AG09319 (cell line): ENCODE measurements at places on chromosomes 13 and 19.

DNA sequence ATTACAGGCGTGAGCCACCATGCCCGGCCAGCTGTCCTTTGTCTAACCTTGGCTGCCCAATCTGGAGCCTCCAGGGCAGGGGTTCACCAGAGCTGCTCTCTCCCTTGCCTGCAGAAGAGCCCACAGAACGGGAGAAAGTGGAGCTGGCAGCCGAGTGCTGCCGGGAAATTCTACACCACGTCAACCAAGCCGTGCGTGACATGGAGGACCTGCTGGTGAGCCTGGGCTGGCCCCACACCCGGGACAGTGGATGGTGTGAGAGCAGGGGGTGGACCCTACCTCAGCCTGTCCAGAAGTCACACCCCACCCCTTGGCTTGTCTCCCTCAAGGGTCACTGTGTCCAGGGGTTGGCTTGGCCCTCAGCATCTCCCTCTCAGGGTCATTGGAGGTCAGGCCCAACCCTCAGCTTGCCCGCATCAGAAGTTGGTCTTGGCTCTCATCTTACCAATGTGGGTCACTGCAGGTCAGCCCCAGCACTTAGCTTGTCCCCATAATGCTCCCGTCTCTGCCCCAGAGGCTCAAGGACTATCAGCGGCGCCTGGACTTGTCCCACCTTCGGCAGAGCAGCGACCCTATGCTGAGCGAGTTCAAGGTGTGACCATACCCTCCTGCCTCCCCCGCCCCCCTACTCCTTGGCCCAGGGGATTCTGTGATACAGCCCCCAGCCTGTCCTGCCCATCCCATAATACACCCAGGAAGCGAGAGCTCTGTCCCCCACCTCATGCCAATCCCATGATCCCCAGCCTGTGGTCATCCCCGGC lies 20.4 kb downstream of the ARHGEF1 start:
- no peak for DNase-seq

DNA sequence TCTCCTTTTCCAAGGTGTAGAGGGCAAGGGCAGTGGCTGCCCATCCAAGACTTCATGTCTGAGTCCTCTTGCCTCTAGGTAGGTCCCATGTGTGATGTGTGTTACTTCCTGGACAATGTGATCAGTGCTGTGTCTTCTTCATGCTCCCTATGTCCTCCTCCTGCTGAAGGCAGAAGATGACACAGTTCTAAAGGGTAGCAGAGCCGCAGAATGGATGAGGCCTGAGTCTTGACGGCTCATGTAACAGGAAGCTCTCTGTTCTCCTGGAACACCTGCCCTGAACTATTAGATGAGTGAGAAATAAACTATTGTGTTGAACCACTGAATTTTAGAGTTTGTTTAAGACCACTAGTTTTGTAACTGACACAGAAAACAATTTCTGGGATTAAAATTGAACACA lies 165.9 kb downstream of the NDFIP2 start:
- no peak for DNase-seq

GRCh38 chr19:9971166-9971897 lies 35.0 kb upstream of the OLFM2 start:
- DNase-seq, result no peak

DNA sequence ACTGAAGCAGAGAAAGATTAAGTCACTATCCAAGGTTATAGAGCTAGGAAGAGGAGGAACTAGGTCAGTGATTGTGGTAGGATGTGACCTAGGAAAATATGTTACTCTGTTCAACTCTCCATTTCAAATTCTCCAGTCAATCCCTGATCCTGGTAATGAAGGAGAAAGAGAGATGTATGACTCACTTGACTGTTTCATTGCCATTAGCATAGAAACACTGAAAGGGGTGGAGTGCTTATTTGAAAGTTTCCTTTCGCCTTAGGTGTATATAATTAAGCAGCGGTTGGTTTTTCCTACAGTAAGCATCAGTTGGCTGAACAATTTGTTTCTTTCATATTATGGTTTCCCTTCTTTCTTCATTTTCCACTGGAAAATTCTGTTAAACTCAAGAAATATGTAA lies 198.1 kb upstream of the CSNK1A1L start:
- no peak for DNase-seq

DNA sequence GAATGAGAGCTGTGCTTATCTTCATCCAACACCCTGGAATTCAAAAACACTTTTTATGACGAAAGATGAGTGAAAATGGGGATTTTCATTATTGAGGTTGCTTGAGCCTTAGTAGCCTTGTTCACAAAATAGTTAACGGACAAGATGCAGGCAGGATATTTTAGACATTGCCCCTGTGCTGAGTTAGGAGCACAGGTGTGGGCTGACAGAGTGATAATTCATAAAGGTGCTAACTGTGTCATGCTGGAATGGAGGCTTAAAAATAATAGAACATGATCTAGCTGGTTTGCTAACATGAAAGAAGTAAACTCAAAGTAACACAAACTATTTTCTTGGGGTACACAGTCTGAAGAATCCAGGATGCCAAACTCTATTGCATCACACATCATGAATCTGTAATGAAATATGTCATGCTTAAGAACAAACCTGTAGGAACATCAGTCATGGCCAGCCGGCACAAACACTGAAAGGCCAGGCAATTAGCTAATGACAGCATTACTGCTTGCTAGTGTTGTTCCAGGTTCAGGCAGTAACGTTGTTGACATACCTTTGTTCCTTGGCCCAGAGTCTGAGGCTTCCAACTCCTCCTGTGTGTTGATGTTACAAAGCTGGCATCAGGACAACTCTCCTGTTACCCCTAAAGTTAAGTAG lies 55.3 kb downstream of the FRY start:
- DNase-seq, result no peak

DNA sequence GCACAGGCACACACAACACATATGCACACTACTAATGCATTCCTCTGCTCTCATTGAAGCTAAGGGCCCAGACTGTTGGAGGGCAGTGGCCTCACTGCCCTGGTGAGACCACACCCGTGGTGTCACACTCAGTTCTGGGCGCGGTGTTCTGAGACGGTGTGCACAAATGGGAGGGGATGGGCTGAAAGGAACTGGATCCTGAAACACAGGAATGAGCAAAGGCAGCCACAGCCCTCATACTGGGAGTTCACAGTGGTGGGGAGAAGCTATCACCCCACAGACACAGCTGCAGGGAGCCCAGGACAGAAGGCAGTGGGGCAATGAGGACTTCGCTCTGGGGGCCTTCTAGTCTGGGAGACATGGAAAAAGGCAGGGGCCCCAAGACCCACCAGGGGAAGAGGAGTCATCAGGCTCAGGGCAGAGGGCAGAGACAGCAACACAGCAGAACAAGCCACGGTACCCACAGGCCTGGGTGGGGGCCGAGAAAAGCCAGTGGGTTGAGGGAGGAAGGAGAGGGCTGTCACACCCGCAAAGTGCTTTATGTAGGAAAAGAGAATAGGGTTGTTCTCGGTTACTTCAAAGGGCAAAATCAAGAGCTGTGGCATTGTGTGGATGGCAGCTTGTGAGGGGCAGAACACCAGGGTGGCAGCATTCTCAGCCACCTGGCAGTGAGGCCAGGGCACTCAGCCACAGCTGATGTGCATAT lies 75.4 kb upstream of the GPR183 start:
- no peak for DNase-seq

GRCh38 chr13:33863188-33863789 lies 45.3 kb downstream of the RFC3 start:
- DNase-seq, result no peak

- no peak for DNase-seq
These were observed 7.4 kb upstream of the TPP2 start for GRCh38 chr13:102589301-102589822.

DNA sequence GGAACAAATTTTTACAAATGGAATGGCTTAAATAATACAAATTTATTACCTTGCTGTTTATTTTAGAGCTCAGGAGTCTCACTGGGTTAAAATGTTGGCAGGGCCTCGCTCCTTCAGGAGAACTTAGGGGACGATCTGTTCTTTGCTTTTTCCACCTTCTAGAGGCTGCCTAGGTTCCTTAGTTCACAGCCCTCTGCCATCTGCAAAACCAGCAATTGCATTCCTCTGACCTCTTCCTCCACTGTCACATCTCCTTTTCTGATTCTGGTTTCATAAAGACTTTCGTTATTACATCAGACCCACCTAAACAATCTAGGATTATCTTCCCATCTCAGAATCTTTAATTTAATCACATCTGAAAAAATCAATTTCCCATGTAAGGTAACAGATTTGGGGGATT lies 249.6 kb upstream of the SPRY2 start:
- no peak for DNase-seq

DNA sequence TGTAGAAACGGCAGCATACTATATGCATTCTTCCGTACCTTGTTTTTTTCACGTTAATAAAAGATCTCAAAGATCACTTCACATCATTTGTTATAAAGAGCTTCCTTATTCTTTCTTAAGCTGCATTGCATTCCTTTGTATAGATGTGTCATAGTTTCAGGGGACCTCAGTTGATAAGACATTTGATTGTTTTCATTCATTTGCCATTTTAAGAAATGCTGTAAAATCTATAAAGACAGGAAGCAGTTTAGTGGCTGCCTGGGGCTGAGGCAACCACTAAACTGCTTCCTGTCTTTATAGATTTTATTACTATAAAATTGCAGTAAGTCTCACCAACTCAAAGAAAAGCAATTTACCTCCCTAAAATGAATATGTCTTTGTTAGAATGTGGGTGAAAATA lies 59.4 kb downstream of the ZDHHC20 start:
- no peak for DNase-seq

- DNase-seq, result peak; percentile 65
These were observed 13.2 kb downstream of the RASA3 start for GRCh38 chr13:114119196-114119595.

DNA sequence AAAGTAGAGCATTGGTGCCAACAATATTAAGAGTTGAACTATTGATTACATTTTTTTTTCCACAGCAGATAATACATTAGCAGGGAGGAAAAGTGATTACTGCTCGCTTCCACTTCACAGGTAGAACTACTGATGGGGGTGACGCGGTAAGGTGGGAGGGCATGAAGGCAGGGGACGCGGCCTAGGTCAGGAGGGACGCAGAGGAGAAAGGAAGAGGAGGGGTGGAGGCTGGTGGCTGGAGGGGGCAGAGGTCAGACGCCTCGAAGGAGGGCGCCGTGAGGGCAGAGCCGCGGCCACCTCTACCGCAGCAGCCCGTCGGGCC lies 287 bp upstream of the B3GLCT start:
- DNase-seq, result no peak

DNA sequence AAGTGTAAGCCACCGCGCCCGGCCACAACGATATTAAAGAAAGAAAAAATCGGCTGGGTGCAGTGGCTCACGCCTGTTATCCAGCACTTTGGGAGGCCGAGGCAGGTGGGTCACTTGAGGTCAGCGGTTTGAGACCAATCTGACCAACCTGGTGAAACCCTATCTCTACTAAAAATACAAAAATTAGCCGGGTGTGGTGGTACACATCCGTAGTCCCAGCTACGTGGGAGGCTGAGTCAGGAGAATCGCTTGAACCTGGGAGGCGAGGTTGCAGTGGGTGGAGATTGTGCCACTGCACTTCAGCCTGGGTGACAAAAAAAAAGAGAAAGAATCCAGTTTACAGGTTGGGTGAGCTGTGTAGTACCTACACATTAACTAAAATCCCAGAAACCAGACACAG lies 99.9 kb upstream of the CACNA1A start:
- DNase-seq, result no peak

GRCh38 chr19:18878858-18879578 lies 16.9 kb downstream of the CERS1 start:
- DNase-seq, result no peak
